AG04449 (cell line): ENCODE measurements at places on chromosomes 16 and 17.

DNA sequence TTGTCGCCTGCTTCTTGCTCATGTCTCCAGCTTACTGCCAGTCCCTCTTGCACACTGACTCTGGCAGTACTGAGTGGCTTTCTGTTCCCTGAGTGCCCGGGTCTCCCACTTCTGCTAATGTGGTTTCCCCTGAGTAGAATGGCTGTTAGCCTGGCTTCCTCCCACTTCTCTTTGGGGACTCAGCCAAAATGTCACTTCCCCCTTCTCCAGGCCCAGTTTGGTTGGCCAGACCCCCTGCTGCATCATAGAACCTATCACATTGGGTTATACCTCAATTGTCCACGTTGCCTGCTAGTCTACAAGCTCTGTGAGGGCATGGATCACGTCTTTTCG, 304.4 kb downstream of the HS3ST3B1 start:
- no peak for DNase-seq

DNA sequence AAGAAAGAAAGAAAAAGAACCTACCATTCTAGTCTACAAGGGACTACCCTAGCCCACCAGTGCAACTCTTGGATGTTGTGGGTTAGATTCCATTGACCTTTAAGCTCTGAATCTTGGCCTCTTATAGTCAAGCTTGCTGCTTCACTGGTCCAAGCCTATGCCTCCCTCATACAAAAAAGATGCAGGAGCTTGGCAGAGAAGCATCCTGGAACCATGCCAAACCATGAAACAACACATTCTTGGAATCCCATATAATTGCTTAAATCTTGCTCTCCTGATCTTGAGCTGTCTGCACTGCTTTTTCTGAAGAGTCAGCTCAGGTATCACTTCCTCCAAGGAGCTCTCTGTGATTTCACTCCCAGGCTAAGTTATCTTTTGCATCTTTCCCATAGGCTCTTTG, 117.9 kb upstream of the GPR139 start:
- no peak for DNase-seq

DNA sequence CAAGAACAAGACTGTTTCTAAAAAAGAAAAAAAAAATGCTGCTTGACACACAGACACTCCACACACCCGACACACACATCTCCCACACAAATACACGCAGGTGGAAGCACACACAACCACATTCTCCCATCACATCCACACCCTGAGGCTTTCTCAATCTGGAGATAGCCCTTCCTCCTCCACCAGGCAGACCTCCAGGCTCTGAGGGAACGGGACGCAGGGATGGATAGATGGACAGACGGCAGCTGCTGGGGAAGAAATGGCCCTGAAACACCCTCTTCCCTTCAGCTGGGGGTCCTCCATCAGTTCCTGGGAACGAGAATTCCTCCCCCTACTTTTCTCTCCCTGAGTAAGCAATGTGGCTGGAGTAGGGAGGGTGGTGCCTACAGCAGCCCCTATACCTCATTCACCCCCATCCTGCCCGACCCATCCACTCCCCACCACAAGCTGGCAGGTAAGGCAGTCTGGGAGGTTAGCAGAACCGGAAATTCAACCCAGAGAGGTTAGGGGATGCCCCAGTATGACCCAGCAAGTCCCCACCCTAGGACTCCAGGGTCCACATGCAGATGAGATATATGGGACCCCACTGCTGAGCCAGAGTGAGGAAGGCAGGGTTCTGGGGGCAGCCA, 4.1 kb upstream of the LITAFD start:
- DNase-seq: no peak

- DNase-seq: no peak
Measured at GRCh38 chr17:72575542-72576233, 454.9 kb downstream of the SOX9 start.

DNA sequence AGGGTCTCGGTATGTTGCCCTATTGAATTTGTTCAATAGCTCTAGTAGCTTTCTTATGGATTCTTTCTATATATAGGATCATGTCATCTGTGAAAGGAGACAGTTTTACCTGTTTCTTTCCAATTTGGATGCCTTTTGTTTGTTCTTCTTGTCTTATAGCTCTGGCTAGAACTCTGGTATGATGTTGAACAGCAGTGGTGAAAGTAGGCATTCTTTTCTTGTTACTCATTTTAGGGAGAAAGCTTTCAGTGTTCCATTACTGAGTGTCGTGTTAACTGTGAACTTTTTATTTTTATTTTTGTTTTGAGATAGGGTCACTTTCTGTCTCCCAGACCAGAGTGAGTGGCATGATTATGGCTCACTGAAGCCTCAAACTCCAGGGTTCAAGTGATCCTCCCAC, 21.2 kb downstream of the EFCAB5 start:
- no peak for DNase-seq

- no peak for DNase-seq
Measured at GRCh38 chr17:67729903-67730302, 12.2 kb downstream of the NOL11 start.

DNA sequence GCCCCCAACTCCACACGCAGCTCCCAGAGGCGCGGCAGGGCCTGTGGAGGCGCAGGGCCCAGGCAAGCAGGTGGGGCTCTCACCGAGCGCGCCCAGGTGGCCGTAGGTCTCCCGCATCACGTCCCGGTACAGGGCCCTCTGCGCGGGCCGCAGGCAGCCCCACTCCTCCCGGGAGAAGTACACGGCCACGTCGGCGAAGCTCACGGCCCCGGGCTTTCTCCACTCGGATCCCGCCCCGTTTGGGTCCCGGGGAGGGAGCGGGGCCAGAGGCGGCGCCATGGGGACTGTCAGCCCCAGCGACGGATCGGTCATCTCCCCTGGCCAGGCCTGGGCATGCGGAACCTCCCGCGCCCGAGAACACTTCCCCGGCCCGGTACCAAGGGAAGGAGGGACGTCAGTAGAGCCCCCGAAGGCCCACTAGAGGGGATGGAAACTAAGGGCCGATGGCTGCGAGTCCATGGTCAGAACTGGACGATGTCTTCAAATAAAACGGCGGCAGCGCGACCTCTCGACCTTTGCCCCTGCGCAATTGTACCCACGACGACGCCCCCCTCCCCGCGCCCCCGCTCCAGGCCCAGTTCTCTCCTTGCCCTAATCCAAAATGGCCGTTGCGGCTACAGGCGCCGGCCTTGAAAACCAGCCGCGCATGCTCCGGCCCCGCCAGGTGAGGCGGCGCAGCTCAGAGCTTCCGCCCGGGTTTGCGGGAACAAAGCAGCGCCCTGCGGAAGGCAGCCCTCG, at the start of gene ZNF747:
Gene ZNF747 (minus strand): TSS at position 491 of the 738 bp plus-strand sequence. CDS start 179 bp downstream, at position 312.
- no peak for DNase-seq

DNA sequence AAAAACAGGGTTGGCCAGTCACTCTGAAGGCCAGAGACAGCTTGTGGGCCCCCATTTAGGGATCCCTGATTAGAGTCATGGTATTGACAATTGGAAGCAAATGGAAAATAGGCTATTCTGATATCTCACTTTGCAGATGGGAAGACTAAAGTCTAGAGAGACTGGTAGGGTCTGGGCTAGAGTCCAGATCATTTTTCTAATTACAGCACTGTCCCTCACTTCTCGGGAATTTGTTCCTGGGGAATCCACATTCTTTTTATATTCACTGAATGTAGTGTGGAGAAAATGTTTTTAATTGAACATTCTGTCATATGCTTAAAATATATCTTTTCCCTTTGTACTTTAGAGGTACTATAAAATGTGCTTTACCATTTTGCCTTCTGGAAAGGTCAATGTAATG, 1.1 kb downstream of the KATNIP start:
- no peak for DNase-seq

- no peak for DNase-seq
Measured at GRCh38 chr17:50183421-50183994, 17.7 kb downstream of the SGCA start.

DNA sequence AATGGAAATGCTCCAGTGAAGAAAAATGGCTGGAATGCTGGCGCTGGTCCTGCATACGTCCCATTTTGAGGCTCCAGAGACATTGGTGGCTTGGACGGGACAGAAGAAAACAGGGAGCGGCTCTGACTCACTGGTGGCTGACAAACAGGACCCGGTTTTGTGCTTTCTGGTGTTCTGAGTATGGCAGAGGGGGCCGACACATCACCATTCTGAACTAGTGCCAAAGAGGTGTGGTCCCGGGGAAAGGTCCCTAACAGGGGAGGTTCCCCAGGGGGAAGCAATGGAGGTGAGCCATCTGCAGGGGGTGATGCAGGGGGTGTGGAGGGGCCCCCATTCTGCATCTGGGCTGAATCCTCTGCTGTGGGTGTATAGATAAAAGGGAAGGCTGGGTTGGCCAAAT, 8.3 kb downstream of the ANKRD40 start:
- DNase-seq: no peak

DNA sequence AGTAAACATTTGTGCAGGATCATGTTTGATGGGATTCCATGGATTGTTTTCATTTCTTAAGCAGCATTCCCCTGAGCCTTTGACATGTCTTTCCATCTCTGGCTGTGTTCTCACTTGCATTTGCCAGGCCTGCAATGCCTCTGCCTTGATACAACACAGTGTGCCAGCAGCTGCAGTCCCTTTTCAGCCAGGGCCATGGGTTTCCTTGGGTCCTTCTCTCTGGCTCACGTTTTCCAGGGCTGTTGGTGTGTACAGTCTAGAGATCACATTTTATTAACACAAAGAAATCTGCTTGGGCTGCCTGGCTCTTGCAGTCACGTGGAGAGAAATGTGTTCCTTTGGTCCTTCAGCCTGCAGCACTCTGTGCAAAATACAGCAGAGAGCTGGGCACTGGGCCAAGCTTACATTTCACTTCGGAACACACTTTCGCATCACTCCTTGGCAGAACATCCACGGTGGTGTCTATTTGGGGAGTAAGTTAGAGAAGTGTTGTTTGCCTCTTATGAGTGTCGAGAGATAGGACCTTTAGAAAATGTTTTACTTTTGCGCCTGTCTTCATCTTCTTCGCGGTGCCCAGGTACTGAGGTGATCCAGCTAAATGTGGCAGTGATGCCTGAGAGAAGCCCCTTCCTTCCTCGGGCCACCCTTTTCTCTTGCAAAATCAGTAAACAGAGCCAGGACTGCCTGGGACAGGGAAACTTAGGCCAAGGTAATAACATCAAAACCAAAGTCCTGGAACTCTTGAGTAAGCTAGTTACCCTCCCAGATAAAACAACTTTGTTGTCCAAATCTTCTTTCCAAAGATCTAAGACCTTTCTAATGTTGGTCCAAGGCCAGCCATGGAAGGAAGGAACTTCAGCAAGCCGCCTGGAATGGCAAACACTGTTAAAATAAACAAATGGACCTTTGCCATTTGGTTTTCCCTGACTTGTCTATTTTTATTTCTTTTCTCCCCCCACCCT, 20.9 kb downstream of the HLF start:
- DNase-seq: no peak

- DNase-seq: no peak
Measured at GRCh38 chr17:31495022-31495885, 103.8 kb downstream of the RAB11FIP4 start.

GRCh38 chr16:80081846-80082245, 458.9 kb upstream of the DYNLRB2 start:
- no peak for DNase-seq

- no peak for DNase-seq
Measured at GRCh38 chr16:75257886-75258806, 6.7 kb upstream of the BCAR1 start.

- no peak for DNase-seq
Measured at GRCh38 chr16:81836279-81837054, 57.4 kb downstream of the PLCG2 start.

- DNase-seq: no peak
Measured at GRCh38 chr17:43877031-43877430, 30.1 kb downstream of the CD300LG start.
